ENCODE measurements at places on chromosomes 7 and 10.

- DNase-seq, result no peak
These were observed 35.3 kb downstream of the PALS2 start for GRCh38 chr7:24608504-24608903.

- no peak for DNase-seq
These were observed 14.0 kb downstream of the TMEM26 start for GRCh38 chr10:61439058-61439609.

DNA sequence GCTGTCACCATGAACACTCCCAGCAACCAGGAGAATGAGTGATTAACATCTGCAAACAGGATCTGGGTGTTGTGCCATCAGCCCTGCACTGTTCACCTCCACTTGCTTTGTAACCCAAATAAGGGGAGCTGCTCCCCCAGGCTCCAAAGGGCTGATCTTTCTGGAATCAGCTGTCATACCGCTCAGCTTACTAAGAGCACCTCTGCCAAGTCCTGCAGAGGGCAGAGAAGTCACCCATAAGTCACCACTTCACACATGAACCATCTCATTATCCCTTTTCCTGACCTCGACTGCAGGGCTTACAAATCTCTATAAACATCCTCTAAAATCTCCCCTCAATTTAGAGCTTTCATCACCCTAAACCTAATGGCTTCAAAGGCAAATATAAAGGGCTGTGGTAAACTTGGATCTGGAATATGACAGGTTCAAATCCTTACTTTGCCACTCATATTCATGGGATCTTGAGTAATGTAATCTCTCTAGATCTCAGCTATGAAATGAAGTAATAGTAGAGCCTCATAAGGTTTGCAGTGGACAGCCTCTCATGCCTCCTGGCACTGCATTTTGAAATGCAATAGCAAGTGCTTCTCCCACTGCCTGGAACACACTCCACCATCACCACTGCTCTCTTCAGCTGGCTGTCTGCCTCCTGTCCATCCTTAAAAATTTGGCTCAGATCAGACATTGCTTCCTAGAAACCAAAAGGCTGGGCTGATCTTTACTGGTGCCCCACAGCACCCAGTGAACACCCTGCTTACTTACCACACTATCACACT lies 38.8 kb downstream of the ERLIN1 start:
- DNase-seq, result no peak

- no peak for DNase-seq
These were observed 6.3 kb downstream of the LRMDA start for GRCh38 chr10:75437693-75438092.
